Activated T-helper 1 cell treated with anti-CD3 and anti-CD28 coated beads, Interleukin-12 subunit alpha, Interleukin-12 subunit beta, Interleukin-2, Interleukin-4 antibody, amounts not matched to agents 30 ng/mL and 10 ng/mL and 1 ng/mL, durations not matched to agents 14 hours and 24 hours and 36 hours (primary cell): ENCODE measurements at places on chromosomes 11 and 22.

- H3K4me1 ChIP-seq = peaks cover 46% of the 10 kb centered on the region
- no peaks in the 10 kb centered on the region for H3K36me3 ChIP-seq
- DNase-seq = peak; percentile 80
- peak overlapping the region; percentile 68 for H3K27ac ChIP-seq
- H3K4me3 ChIP-seq = peak overlapping the region; percentile 49
- H3K27me3 ChIP-seq = peaks cover 1% of the 10 kb centered on the region
These were observed 17.3 kb upstream of the PRR5 start for GRCh38 chr22:44684506-44685383.

DNA sequence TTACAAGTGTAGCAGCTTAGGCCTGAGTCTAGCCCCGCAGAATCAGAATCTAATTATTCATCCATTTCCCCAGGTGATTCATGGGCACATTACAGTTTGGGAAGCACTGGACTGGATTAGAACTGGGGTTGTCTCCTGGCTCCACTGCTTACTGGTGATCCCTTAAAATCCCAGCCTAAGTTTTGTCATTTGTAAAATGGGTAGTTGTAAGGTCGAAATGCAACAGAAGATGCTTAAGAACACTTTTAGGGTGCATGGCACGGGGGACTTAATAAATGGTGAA lies 1.3 kb downstream of the STX3 start:
- no peak overlapping the region for H3K27ac ChIP-seq
- H3K36me3 ChIP-seq = peaks cover 11% of the 10 kb centered on the region
- DNase-seq = no peak
- H3K27me3 ChIP-seq = peaks cover 7% of the 10 kb centered on the region
- H3K4me1 ChIP-seq = peaks cover 52% of the 10 kb centered on the region

DNA sequence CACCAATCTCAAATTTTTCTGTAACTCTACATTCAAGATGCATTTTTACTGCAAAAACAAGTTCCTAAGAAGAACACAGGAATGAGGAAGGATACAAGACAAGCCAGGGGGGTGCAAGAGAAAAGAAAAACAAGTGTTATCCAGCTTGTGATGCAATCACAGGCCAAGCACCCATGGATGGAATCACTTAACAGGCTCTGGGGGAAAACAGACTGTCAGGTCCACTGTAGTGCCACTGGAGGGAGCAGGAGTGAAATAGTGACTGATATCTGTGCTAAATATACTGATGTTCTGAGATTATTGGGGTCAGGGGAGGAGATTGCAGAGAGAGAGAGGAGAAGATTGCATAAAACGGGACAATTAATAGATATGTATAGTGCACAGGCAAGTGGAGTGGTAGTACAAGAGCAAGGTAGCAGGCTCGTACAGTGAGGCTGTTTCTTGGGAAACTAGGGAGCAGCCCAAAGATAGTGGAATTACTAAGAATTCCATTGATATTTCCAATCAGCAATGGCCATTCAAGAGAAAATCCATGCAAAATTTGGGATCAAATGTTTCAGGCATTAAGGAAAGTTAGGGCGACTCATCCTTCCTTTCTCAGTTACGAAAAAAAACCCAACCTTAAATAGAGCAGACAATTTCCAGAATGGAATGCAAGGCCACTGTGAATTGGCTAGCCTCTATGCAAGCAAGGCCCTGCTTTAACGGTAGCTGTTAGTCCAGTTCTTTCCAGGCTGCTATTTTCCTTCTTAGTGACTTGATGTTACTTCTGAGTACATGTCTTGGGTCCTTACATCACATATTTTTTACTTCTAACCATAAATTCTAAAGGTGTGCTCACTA lies 52.2 kb upstream of the CEP126 start:
- no peak for DNase-seq
- H3K27me3 ChIP-seq = no peaks in the 10 kb centered on the region
- no peak overlapping the region for H3K27ac ChIP-seq
- H3K36me3 ChIP-seq = no peaks in the 10 kb centered on the region

- no peak for DNase-seq
- H3K27me3 ChIP-seq = peaks cover 70% of the 10 kb centered on the region
- no peak overlapping the region for H3K27ac ChIP-seq
- H3K36me3 ChIP-seq = no peaks in the 10 kb centered on the region
These were observed 35.3 kb downstream of the EHF start for GRCh38 chr11:34656062-34656720.

- no peak for DNase-seq
- no peak overlapping the region for H3K4me3 ChIP-seq
- H3K4me1 ChIP-seq = no peaks in the 10 kb centered on the region
- no peaks in the 10 kb centered on the region for H3K36me3 ChIP-seq
- H3K27ac ChIP-seq = no peak overlapping the region
- H3K27me3 ChIP-seq = peaks cover 3% of the 10 kb centered on the region
These were observed 6.2 kb downstream of the GAL3ST1 start for GRCh38 chr22:30568137-30568805.

GRCh38 chr22:50467773-50468440 lies 6.9 kb downstream of the SBF1 start:
- no peaks in the 10 kb centered on the region for H3K27me3 ChIP-seq
- DNase-seq = no peak
- peak overlapping the region; percentile 49 for H3K4me3 ChIP-seq

GRCh38 chr11:103659206-103659618 lies 377.2 kb upstream of the DDI1 start:
- DNase-seq = no peak
- H3K4me1 ChIP-seq = no peaks in the 10 kb centered on the region
- no peak overlapping the region for H3K4me3 ChIP-seq
- no peaks in the 10 kb centered on the region for H3K36me3 ChIP-seq
- no peaks in the 10 kb centered on the region for H3K27me3 ChIP-seq
- H3K27ac ChIP-seq = no peak overlapping the region

DNA sequence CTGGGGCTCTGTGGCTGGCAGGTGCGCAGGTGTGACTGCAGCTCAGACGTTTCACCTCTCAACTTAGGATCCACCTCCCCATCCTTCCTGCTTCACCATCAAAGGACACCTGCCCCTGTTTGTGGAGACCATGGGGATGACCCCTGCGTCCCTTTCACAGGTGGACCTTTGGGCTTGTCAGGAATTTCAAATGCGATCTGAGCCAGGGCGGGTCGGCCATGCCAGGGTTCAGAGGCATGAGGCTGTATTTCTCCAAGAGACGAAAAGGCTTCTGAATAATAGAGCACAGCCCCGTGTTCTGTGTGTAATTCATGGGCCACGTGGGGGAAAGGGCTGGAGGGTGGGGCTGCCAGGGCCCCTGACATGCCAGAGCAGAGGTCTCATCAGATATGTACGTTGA lies 668.0 kb downstream of the BRD1 start:
- H3K27ac ChIP-seq = no peak overlapping the region
- no peaks in the 10 kb centered on the region for H3K27me3 ChIP-seq
- H3K4me1 ChIP-seq = no peaks in the 10 kb centered on the region
- H3K4me3 ChIP-seq = no peak overlapping the region
- no peak for DNase-seq

GRCh38 chr11:69002570-69003231 lies 10.3 kb downstream of the MRGPRF start:
- no peaks in the 10 kb centered on the region for H3K36me3 ChIP-seq
- H3K27me3 ChIP-seq = peaks cover 4% of the 10 kb centered on the region
- no peak overlapping the region for H3K4me3 ChIP-seq
